ENCODE measurements at places on chromosomes 16 and 17.
A peak's percentile ranks its signal among the peaks of the same experiment; 100 is the strongest.

- no peak for DNase-seq
Measured at GRCh38 chr16:25875956-25876598, 184.3 kb downstream of the HS3ST4 start.

- DNase-seq, result no peak
Measured at GRCh38 chr17:10772425-10773380, 31.2 kb downstream of the TMEM238L start.

- DNase-seq, result no peak
Measured at GRCh38 chr17:80998118-80998747, 6.6 kb downstream of the CHMP6 start.

- DNase-seq, result no peak
Measured at GRCh38 chr17:67262435-67263117, 17.6 kb upstream of the HELZ start.

GRCh38 chr17:74018115-74018514, 185.4 kb upstream of the RPL38 start:
- DNase-seq, result no peak

- DNase-seq, result peak; percentile 84
Measured at GRCh38 chr17:17837380-17837821, 615 bp upstream of the SREBF1 start.

DNA sequence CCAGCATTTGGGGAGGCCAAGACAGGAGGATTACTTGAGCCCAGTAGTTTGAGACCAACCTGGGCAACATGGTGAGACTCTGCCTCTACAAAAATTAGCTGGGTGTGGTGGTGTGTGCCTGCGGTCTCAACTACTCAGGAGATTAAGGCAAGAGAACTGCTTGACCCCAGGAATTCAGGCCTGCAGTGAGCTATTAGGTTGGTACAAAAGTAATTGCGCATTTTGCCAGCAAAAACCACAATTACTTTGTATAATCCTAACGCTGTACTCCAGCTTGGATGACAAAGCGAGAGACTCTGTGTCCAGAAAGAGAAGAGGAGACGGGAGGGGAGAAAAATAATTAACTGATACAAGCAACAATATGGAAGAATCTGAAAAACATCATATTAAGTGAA, 32.7 kb downstream of the YWHAE start:
- DNase-seq, result peak; percentile 19

GRCh38 chr17:13337151-13337550, 264.6 kb downstream of the HS3ST3A1 start:
- DNase-seq, result peak; percentile 73

DNA sequence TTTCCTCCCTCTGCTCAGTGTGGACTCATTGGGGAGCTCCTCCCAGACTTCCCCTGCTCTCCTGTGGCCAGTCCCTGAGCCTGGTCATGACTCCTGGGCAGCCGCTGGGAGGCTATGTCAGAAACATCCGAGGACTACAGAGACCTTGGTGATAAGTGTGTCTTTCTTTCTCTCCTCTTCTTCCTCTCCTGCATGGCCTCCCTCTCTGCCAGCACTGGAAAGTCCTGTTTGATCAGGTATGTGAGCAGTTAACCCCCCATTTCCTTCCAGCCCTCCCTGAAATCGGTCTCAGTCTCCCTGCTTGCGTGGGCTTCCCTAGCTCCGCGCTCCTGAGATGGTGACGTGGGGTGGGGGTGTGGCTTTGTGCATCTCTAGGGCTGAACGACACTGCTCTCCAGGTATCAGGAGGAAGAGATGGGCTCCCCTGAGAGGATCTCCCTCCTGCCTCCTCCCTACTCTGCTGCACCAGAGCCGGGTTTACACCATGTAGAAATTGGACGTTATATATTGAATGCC, 2.1 kb downstream of the RHBDL3 start:
- DNase-seq, result no peak

DNA sequence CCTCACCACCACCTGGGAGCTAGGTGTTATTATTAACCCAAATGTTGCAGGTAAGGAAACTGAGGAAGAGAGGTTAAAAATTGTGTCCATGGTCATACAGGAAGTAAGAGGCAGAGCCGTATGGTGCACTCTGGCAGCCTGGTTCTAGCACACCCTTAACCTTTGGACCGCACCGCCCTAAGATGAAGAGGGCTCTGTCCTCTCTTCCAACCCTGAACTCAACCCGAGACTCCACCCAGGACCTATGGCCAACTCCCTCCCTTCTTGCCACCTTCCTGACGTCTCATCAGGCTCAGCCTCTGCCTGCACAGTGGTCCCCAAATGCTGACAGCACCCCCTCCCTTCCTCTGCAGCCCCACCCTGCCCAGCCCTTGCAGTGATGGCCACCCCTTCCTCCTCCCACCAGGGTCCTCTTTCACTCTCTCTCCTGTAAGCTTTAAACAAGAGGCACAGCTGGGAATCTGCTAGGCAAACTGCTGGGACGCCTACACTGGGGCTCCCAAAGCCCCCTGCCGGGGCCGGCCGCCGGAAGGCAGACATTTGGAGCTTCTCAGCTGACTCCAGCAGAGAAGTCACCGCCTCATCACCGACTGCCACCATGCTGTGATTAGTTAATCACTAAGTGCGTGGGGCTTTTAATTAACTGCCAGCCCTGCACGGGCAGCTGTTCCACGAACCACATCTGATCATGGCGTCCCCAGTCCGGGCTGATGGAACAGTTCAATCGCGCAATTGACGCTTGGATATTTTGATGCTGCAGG, 16.7 kb upstream of the C16orf78 start:
- DNase-seq, result no peak

All from fibroblast of upper back skin (primary cell).